Activated T-helper 1 cell treated with anti-CD3 and anti-CD28 coated beads, Interleukin-2, amount 50 U/mL, for 16 hours (primary cell): ENCODE measurements at places on chromosomes 5 and 9.

DNA sequence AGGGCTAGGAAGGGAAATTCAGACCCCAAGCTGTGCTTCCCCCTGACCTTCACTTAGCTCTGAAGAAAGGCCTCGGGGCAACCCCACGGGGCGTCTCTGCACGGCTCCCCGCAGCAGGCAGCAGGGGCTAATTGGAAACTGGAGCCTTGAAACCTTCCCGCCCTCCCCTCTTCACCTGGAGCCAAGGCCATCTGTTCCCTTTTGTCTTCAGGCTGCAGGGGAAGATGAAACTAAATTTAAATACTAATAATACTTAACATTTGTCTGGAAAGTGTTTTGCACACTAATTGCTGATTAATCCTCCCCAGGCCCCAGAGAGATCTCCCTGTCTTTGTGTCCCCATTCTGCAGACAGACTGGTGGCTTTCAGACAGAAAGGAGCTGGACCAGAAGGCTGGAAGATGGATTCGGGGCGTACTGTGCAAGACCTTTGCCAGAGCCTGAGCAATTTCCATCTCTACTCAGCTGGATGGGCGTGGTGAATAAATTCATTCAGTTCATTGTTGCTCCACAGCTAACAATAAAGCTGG, 34.1 kb upstream of the CPLX2 start:
- DNase-seq, result no peak

DNA sequence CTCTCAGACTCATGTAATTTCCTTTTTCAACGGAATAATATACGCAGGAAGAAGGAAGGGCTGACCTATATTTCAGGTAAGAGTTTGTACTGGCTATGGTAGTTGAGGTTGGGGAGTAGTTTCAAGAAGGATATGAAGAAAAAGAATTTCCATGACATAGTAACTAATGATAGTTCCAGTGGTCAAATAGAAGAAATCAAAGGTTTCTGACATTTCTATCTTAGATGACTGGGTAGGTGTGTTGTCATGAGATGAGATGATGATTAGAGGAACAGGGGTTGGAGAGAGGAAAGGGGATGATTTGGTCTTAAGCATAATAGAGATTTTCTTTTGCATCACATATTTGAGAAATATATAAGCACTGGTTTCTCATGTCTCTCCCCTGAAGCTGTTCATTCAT, 166.0 kb downstream of the SPATA31D1 start:
- DNase-seq, result no peak

GRCh38 chr5:33306758-33307157, 134.0 kb upstream of the TARS1 start:
- DNase-seq, result no peak

- no peak for DNase-seq
Measured at GRCh38 chr9:27157097-27157496, 48.1 kb downstream of the TEK start.

- no peak for DNase-seq
Measured at GRCh38 chr9:95521699-95522098, 4.9 kb upstream of the PTCH1 start.

GRCh38 chr9:98256756-98257155, 1.3 kb upstream of the TBC1D2 start:
- no peak for DNase-seq

GRCh38 chr9:129223551-129224208, 45.6 kb upstream of the IER5L start:
- DNase-seq, result no peak

- no peak for DNase-seq
Measured at GRCh38 chr5:12901696-12902095, 997.5 kb upstream of the CTNND2 start.
